ENCODE measurements at places on chromosomes 3 and 15.
A peak's percentile ranks its signal among the peaks of the same experiment; 100 is the strongest.

DNA sequence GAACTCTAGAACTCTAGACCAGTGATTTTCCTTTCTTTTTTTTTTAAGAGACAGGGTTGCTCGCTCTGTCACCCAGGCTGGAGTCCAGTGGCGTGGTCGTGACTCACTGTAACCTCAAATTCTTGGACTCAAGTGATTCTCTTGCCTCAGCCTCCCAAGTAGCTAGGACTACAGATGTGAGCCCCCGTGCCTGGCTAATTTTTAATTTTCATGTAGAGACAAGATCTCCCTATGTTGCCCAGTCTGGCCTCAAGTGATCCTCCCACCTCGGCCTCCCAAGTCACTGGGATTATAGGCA, 359.6 kb downstream of the SHQ1 start:
- DNase-seq = no peak

DNA sequence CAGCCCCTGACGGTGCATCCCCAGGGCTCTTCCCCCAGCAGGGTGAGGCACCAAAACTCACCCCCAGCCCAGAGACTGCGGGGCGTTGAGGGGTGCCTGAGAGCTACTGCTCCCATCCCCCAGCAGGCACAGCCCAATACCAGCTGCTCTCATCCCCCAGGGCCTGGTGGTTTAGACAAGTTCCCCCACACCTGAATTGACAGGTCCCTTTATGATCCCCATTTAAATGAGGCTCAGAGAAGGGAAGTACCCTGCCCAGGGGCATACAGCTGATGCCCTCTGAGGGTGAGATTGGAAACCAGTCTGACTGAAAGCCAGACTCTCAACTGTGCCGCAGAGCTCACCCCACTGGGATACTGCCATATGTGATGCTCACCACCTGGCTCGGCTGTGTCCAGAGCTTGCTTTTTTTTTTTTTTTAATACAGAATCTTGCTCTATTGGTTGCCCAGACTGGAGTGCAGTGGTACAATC, 20.1 kb downstream of the DUSP7 start:
- no peak for DNase-seq

DNA sequence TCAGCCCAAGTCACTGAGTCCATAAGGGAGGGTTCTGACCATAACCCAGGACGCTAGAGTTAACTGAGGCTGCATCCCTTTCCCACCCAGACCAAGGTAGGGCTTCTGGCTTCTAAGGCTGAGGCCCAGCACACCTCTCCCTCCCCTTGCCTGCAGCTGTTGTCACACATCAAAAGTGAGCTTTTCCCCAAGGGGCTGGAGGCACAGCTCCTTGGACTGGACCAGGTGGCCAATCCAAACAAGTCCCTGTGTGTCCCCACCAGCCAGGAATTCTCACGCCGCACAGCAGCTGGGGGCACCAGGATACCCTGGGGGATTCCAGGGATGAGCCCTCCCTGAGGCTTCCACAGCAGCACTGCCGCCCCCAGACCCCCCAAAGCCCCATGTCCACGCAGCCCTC, 22.3 kb upstream of the ISLR2 start:
- DNase-seq = no peak

DNA sequence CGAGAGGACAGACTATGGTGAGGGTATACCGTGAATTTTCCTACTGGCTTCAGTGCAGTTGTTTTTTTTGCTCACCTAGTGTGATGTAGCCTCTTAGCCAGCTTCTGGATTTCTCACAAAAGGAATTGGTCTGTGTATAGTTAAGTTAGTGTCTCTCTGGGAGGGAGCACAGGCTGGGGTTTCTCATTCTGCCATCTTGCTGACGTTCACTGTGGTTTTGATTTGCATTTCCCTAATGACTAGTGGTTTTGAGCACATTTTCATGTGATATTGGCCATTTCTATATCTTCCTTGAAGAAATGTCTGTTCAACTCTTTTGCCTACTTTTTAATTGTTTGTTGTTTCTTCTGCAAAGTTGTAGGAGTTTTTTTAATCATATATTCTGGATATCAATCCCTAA, 2.2 kb upstream of the CD86 start:
- DNase-seq = no peak

DNA sequence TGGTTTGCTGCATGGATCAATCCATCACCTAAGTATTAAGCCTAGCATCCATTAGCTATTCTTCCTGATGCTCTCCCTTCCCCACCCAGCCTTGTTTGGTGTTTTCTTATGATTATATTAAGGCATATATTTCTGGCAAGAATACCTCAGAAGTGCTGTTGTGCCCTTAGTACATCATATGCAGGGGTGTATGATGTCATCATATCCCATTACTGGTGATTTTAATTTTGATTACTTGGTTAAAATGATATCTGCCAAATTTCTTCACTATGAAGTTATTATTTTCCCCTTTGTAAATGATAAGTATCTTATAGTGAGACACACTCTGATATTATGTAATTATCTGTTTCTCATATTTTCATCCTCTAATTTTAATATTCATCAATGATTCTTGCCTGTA, 15.4 kb downstream of the SLC22A14 start:
- DNase-seq = no peak

DNA sequence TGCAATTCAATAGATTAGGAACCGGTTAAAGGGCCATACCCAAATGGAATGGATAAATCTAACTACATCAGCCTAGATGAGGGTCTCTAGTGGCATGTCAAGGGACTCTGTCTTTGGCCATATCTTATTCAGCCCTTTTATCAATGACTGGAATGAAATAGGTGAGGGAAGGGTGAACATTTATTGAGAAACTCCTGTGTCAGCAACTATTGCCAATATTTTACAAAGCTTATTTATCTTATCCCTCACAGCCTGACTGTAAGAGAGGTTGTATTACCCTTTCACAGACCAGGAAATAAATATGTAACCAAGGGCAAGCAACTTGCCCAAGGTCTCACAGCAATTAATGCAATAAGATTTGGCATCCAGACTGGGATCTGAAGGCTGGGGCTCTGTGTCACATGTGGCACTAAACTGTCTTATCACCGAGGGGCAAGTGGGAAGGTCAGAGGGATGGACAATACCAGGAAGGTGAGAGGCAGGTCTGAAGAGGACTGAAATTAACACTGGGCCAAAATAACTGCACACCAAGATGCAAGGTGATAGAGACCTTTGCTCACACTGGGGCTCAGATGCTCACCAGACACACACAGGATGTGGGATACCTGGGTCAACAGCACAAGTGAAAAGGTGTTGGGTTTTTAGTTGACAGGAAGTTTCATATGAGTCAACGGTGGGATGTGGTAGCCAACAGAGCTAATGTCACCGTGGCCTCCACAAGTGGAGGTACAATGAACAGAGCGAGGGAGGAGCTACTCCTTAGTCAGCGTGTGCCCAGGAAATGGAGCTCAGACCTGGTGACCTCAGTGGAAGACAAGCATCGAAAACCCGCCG, 261.3 kb downstream of the RPLP1 start:
- DNase-seq = peak; percentile 63

DNA sequence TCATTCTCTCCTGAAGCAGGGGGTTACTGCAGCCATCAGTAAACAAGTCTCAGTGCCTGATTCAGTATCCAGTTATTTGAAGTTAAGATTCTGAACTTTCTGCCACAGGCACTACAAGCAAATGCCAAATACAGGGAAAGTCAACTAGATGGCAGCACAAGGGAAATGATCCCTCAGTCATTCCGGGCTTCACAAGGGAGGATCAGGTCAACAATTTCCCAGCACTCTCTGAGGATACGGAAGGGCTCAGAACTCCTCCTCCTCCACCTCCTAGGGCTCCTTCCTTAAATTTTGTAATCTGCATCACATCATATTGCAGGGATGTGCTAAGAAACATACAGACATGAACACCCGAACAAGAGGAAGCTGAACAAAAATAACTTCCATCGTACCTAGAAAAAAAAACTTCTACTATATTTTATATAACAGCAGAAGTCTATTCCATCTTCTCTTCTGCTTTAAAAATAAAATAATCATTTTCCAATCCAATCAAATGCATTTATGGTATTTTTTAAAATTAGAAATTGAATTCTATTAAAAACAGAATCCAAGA, 187.1 kb downstream of the FMN1 start:
- DNase-seq = no peak

DNA sequence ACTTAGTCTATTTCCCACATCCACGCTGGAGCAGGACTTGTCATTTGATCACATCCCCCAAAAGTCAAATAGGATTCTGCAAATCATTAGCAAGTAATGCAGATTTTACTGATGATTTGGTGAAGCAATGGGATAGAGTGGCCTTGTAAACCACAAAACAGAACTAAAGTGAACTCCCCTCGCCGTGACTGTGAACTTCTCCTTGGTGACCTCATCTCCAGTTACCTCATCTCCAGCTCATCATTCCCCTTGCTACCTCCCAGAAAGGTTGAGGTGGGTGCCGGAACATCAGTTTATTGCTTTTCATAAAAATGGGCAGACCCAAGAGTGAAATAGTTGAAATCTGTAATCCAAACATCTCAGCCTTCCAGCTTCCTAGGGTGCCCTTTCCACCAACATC, 36.7 kb upstream of the ADPGK start:
- DNase-seq = no peak

DNA sequence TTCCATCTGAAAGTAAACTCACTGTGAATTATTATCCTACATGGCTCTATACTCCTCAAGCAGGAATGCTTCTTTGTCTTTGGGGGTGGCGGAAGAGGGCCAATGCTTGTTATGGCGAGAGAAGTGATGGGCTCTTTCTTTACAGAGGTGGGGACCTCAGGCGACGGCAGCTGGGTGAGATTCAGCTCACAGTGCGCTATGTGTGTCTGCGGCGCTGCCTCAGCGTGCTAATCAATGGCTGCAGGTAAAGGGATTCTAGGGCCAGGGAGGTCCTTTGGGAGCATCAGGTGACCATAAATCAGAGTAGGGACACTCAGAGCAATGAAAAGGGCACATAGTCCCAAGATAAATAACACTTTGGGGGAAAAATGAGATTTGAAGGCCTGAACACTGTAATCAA, 39.0 kb downstream of the ESYT3 start:
- DNase-seq = no peak

DNA sequence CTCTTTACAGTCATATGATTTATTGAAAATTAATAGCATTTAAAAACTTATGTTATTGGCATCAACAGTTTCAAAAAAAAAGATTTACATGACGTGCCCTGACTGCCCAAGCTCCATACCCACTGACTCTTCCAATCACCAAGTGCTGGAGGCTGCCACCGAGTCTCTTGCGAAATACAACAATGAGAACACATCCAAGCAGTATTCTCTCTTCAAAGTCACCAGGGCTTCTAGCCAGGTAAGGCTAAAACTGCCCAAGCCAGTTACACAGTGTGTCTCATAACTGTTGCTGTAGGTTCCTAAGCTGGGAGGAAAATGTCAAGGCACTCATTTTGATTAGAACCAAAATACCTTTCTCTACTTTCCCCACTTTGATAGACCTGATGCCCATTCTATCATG, 4.5 kb downstream of the FETUB start:
- no peak for DNase-seq

DNA sequence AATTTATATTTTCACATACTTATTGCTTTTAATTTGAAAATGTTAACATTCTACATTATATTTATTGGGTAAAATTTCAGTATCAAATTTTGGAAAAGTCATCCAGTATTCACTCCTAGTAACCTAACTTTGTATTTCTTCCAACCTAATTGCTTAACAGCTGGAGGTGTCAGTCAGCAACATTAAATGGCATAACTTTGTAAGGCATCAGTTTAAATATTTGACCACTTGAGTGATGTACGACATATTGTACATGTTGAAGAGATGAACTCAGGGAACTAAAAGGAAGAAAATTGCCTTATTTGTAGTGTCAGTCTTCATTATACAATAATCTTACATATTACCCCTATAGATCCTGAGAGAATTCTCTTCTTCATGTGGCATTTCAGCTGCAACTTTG, 326.8 kb downstream of the NAALADL2 start:
- DNase-seq = no peak

GRCh38 chr3:136293279-136293678, 43.1 kb downstream of the PCCB start:
- no peak for DNase-seq

GRCh38 chr15:67781907-67782690, 43.2 kb upstream of the SKOR1 start:
- no peak for DNase-seq

GRCh38 chr3:129651435-129652202, 45.1 kb upstream of the PLXND1 start:
- no peak for DNase-seq

GRCh38 chr3:48507256-48508061, 3.5 kb upstream of the SHISA5 start:
- peak; percentile 75 for DNase-seq

DNA sequence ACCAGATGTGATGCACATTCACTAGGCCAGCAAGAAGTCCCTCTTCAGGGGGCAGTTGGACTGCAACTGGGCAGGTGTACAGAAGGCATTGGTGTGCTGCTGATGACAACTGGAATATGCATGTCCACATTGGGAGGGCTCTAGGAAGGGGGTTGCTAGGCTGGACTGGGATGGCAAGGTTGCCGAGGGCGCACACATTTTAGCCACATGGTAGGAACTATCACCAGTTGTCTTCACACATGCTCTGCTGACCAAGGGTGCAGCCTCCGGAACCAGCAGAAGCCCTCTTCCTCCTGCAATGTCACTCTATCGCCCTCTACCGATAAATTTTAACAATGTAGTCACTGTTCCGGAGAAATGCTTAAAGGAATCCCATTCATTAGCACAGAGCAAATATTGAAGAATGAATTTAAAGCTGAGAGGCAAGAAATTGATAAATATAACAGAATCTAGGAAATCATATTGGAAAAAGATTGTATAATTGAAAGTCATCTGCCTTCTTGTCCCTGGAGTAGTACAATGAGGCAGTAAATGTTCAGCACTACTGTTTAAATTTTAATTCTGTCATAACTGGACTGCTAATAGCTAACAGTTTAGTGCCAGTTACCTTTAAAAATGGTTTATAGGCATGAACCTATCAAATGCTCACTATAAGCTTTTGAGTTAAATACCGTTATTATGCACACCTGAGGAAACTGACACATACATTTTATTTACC, 22.6 kb upstream of the LYSMD4 start:
- no peak for DNase-seq

DNA sequence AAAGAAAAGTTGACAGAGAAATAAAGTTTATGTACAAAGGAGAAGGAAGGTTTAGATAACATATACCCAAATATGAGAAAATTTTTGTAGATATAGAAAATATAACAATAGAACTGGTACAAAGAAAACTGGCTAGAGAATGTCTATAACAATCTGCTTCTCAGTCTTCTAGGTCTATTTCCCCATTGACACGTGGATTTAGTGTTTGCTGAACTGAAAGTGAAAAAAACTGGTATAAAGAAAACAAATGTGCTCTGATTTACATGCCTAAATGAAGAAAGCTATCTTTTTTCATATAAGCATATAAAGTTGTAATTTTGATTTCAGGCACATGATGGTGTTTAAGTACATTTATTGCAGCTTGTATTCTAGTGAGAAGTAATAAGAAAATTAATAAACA, 9.8 kb downstream of the KCNMB2 start:
- DNase-seq = no peak

- no peak for DNase-seq
Measured at GRCh38 chr3:12460127-12460526, 24.2 kb upstream of the TSEN2 start.

GRCh38 chr3:85662462-85662861, 703.7 kb downstream of the CADM2 start:
- no peak for DNase-seq

GRCh38 chr15:85772668-85773067, 22.1 kb downstream of the KLHL25 start:
- DNase-seq = no peak

GRCh38 chr3:146783446-146783845, 178.3 kb upstream of the PLSCR5 start:
- no peak for DNase-seq

GRCh38 chr3:5002174-5002870, 23.1 kb downstream of the BHLHE40 start:
- DNase-seq = peak; percentile 54

- no peak for DNase-seq
Measured at GRCh38 chr3:38542401-38543298, 46.5 kb downstream of the EXOG start.
